ENCODE measurements at places on chromosomes 6 and 20.
A peak's percentile ranks its signal among the peaks of the same experiment; 100 is the strongest.

- peak; percentile 25 for DNase-seq
Measured at GRCh38 chr6:118580585-118581419, 32.7 kb downstream of the PLN start.

DNA sequence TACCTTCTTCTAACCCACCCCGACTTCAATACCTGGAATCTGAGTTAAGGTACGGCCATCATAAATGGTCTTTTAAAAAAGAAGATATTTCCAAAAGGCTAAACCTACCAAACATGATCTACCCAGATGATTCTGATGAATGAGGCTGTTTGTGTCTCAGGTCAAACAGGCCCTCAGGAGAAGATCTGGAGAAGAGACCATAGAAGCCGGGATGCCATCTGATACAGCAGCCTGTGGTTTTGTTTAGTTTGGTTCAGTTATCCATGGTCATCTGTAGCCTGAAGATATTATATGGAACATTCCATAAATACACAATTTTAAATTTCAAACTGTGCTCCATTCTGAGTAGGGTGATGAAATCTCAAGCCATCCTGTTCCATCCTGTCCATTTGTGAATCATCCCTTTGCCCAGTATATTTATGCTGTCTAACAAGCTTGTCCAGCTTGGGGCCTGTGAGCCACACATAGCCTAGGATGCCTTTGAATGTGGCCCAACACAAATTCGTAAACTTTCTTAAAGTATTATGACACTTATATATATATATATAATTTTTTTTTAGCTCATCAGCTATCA lies 4.0 kb upstream of the CAP2 start:
- DNase-seq: no peak

- DNase-seq: no peak
Measured at GRCh38 chr20:8627340-8628004, 441.4 kb upstream of the PLCB4 start.

GRCh38 chr6:85574932-85575598 lies 18.6 kb downstream of the SNX14 start:
- no peak for DNase-seq

GRCh38 chr6:47146431-47147174 lies 104.5 kb upstream of the ADGRF1 start:
- DNase-seq: no peak

DNA sequence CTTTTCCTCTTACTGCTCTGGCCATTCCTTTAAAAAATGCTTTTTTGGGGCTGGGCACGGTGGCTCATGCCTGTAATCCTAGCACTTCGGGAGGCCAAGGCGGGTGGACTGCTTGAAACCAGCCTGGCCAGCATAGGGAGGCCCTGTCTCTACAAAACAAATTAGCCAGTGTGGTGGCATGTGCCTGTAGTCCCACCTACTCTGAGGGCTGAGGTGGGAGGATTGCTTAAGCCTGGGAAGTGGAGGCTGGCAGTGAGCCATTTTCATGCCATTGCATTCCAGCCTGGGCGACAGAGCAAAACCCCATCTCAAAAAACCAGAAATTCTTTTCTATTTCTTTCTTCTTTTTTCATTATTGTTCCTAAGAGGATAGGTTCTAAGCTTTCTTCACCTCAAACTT lies 36.9 kb upstream of the RNF144B start:
- DNase-seq: no peak

- peak; percentile 28 for DNase-seq
Measured at GRCh38 chr6:159044899-159045727, at the start of gene TAGAP. TSS of gene TAGAP (minus strand) at chr6:159044991. CDS start at chr6:159044146, 845 bp downstream.

GRCh38 chr20:17655865-17656479 lies 26.1 kb downstream of the RRBP1 start:
- no peak for DNase-seq

GRCh38 chr6:33417128-33417902 lies 592 bp downstream of the CUTA start:
- no peak for DNase-seq

GRCh38 chr20:19828232-19828631 lies 70.2 kb downstream of the RIN2 start:
- DNase-seq: no peak

DNA sequence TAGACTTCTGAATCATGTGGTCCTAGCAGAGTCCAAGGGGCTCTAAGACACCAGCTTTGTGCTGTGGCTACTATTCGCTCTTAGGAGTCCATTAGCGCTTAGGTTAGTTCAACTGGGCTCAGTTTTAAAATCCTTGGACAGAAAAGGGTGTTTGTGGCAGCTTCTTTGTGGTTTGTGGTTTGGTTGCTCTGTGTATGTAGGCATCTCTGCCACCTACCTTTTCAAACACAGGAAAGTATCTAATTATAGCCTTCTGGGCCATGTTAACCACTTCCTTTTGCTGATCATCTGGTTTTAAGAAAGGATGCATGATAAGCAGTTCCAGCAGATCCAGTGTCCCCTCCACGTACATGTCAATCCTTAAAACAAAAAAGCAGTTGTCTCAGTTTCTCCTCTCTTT lies 10.8 kb downstream of the GSTA4 start:
- no peak for DNase-seq

GRCh38 chr6:36691612-36692011 lies 6.0 kb upstream of the RAB44 start:
- no peak for DNase-seq

DNA sequence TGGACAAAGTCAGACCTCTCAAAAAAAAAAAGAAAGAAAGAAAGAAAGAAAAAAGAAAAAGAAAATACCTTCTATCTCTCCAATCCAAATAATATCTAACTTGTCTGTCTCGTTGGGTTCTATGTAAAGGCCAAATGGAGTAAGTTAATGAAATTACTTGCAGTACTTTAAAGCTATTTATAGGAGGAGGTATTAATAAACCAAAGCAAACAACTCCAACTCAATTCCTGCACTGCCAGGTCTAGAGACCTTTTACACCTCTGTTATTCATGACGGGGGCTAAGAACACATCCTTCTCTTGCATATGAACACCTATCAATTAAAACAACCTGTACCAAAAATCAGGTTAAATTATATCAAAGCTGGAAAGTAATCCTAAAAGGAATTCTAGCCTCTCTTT lies 80.6 kb downstream of the MAP3K5 start:
- DNase-seq: no peak

DNA sequence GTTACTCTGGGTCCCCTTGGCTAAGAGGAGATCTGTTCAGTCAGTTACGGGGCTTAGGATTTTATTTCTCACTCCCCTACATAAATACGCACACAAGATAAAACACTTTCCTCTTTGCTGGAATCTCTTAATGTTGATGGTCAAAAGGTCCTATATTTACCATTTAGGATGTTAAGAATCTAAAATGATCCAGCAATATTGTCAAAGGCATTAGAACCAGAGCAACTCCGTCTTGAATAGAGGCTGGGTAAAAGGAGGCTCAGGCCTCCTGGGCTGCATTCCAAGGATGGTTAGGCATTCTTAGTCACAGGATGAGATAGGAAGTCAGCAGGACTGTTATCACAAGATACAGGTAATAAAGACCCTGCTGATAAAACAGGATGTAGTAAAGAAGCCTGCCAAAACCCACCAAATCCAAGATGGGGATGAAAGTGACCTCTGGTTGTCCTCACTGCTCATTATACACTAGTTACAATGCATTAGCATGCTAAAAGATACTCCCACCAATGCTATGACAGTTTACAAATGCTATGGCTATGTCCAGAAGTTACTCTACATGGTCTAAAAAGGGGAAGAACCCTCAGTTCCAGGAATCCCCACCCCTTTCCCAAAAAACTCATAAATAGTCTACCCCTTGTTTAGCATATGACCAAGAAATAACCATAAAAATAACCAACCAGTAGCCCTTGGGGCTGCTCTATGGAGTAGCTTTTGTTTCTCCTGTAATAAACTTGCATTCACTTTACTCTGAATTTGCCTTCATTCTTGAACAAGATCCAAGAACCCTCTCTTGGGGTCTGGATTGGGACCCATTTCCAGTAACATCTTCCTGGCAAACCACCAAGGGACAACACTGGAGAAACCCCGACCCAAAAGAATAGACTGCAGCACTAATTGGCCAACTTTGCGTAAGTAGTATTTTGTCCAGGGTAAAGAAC lies 107.5 kb downstream of the DTNBP1 start:
- DNase-seq: no peak

DNA sequence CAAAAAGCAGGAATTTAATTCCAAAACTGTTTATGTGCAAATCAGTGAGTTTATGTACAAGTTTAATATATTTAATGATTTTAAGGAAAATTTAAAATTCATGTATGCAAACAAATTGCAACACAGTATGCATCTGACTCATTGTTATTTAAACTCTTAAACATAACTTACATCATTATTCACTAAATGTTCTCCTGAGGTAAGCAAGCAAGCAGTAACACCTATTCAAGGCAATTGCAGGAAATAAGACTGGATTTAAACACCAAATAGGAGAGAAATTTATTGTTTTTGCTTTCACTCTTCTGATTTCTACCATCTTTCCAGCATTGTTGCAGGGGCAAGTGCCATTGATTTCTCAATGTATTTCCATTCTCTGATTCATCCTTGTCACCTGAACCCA lies 239.5 kb downstream of the TFAP2A start:
- DNase-seq: no peak

DNA sequence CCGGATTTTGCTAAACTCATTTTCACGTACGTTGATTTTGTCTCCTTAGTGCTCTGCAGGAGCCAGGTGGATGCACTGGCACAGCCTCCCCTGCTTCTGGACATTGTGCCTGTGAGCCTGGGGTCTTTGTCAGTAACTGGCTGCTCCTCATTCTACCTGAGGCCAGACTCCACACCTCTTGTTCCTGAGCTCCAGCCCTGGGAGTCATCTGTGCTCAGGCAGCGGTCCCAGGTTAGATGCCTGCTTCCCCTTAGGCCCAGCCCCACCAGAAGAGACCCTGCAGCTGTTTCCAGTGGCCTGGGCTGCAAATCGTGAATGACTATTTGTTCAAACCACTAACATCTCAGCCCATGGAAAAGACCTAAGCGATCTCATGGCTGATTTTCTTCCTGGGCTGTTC lies 129.1 kb downstream of the ERMARD start:
- no peak for DNase-seq

DNA sequence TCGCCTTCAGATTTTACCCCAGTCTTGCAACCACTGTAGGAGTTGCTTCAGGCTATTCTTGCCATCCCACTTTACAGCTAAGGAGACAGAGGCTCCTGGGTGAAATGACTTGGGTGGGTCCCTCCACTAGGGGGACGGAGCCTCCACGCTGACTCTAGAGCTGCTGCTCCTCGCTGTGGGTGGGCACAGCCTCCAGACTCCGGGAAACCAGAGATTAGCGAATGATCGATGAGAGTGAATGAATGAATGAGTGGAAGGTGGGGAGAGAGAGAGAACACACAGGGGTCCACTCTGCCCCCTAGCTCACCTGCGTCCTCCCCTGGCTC lies 10.4 kb downstream of the ZBP1 start:
- DNase-seq: no peak

GRCh38 chr20:25090492-25091429 lies 8.8 kb upstream of the VSX1 start:
- DNase-seq: no peak

- DNase-seq: no peak
Measured at GRCh38 chr6:15359335-15359862, 113.5 kb downstream of the JARID2 start.

DNA sequence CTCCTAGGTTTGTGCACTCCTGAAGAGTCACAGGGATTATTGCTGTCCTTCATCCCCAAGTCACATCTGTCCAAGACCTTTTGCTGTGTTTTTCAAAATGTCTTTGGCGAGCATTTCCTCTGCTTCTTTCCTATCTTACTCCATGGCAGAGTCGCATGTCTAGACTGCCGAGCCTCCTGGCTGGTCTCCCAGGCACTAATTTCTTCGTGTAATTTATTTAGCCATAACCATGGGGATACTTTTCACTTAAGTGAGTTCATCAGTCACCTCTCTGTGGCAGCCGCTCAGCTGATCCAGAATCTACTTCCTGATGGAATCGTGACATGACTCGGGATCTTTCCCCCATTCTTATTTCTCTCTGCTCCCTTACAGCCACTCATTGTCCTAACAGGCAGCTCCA lies 25.8 kb downstream of the ADGRF5 start:
- no peak for DNase-seq

DNA sequence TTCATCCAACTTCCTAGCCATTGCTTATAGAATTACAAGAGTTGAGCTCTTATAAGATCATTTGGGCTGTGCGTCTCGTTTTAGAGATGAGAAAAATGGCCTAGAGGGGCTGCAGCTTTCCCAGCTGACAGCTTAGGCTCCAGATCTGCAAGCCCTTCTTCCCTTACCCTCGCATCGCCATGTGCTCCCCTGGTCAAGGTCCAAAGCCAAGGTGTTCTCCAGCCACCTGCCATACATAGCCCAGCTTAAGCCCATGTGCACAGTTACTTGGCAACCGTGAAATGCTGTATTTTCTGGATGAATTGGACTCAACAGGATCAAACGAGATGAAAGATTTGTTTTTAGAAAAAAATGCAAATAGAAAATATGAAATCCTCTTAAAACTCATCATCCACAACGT lies 7.9 kb downstream of the MAP3K4 start:
- no peak for DNase-seq

- DNase-seq: no peak
Measured at GRCh38 chr6:41935685-41936072, 5.9 kb downstream of the CCND3 start.

- no peak for DNase-seq
Measured at GRCh38 chr6:25548451-25548850, 103.6 kb upstream of the SCGN start.

DNA sequence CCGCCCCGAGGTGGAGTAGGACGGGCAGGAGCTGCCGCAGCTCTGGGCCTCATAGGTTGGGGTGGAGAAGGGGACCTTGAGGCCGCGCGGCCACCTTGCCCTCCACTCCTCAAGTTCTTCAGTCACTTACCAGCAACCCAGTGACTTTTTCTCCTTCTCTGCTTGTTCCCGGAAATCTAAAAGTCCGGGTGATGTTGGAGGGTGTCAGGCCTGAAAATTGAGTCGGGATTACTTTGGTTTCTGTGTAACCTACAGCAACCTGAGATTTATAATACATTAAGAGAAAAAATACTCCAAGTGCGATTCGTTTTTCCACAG lies 338 bp downstream of the RWDD1 start:
- no peak for DNase-seq

DNA sequence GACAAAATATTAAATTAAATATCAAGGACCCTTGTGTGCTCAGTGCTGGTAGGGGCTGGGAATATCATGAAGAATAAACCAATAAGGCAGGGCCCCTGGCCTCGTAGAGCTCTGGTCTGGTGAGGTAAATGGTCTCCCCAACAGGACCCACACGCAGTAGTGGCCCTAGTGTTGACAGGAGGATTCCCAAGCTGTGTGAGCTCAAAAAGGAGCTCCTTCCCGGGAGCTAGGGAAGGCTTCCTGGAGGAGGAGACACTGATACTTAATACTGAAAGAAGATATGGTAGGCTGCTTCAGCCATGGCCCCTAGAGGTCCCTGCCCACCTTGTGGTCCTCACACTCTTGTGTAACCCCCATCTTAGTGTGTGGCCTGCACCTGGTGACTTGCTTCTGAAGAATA lies 209.1 kb downstream of the NFATC2 start:
- no peak for DNase-seq

DNA sequence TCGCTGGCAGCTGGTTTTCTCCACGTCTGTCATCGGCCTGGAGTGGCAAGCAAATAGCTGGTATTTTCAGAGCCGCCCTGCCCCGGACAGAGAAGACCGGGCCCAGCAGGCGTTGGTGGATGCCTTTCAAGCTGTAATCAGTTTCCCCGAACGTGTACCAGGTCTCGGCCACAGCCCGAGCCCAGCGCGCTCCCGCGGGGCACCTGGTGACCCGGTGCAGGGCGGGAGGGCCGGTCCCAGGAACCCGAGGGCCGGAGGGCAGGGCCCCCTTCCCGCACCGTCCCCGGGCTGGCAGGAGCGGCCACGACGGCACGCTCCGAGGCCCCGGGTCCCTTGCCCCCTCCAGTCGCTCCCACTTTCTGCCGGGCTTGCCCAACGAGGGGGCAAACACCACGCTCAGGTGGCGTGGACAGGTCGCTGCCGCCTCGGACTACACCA lies 348 bp upstream of the PYGB start:
- no peak for DNase-seq

All from C1 segment of cervical spinal cord (tissue), 14 donors.